ENCODE measurements at places on chromosomes 5 and 9.

- no peak for DNase-seq
Observed at GRCh38 chr5:160621526-160621925, 199.9 kb downstream of the PTTG1 start.

- DNase-seq, result no peak
Observed at GRCh38 chr9:7144265-7145046, 386.7 kb downstream of the KDM4C start.

GRCh38 chr9:94207781-94208180, 51.3 kb upstream of the ZNF169 start:
- DNase-seq, result no peak

DNA sequence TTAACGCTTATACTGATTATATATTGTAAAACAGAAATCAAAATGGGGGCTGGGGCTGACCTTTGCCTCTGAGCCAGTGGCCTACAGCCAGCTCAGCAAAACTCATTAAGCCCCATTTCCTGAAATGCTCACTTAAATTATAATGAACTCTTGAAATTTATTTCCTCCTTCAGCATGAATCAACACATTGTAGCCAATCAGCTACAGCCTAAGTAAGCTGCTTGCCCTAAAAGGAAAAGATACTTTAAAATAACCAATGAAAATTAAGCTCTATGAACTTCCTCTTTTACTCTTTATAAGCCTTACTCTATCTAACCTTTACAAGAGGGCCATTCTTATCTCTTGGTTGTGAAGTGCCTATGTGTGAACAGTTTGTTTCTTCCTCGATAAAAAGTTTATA, 33.5 kb upstream of the SUB1 start:
- no peak for DNase-seq

GRCh38 chr5:113330533-113331208, 104.1 kb downstream of the TSSK1B start:
- DNase-seq, result peak; percentile 45

DNA sequence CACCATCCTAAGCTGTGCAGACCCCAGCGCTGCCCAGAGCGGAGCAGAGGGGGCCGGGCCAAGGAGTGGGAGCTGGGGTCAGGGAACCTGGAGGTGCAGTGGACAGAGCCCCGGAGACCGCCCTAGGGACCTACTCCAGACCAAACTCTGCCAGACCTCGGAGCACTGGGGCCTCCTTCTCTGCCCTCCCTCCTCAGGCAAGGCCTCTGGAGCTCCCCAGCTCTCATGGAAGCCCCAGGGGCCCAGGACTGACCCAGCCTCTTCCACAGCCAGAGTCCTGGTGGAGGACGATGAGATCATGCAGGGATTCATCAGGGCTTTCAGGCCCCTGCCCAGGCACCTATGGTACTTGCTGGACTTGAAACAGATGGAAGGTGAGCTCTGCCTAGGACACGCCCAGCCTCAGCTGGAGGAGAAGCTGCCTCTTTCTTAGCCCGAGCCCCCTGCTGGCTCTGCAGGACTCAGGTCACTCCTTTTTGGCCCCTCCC, 3.6 kb downstream of the PAEP start:
- DNase-seq, result no peak

- DNase-seq, result no peak
Observed at GRCh38 chr5:173175523-173175922, 31.2 kb downstream of the BNIP1 start.

DNA sequence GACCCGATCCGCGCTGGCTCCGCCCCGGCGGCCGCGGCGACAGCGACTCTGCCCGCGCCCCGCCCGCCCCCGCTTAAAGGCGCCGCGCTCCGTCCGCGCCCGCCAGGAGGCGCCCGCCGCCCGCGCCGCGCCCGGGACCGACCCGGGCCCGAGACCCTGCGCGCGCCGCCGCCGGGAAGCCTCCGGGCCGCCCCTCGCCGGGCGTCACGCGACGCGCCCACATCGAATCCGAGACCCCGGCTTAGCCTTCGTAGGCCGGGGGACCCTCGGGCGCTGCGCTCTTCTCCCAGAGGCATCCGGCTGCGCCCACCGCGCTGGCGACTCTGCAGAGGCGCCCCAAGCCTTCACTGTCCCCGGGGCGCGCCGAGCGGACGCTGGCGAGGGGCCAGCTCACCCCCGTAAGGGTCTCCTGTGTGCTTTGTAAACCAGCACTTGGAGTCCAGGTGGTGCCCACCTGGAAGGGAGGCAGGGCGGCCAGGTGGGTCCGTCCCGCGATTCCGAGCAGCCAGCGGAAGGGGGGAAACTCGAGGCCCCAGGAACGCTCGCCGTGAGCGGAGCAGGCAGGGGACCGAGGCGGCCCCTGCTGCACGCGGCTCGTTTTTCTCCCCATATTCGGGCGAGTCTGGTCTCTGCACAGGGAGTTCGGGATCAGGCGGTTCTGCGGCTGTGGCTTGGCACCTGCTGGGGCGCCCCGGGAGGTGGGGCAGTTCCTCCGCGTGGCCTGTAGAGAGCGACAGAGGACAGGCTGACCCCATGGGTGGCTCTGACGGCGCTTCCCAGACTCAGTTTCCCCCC, 423 bp upstream of the ABCA2 start:
- DNase-seq, result no peak

All from renal pelvis (tissue), 12 donors.